ENCODE measurements at places on chromosomes 7 and 10. TPM values are rescaled to one million over a fixed set of nuclear protein-coding genes. Genes with fewer than 3 reads are reported as not detected.

Gene LRRC61
- 1.2 TPM for total RNA-seq

Gene DGKB
- not detected for total RNA-seq

Gene CNOT4
- total RNA-seq = 2.9 TPM

Gene PWWP2B
- total RNA-seq = 9.7 TPM

Gene EMX2
- total RNA-seq = 0.15 TPM

Gene USP6NL
- total RNA-seq = 17.6 TPM

Gene DLX5
- not detected for total RNA-seq

Gene CACNA2D1
- 54.6 TPM for total RNA-seq

Gene CLDN4
- not detected for total RNA-seq

Gene PDE1C
- total RNA-seq = 3.6 TPM

Gene METTL2B
- 51.5 TPM for total RNA-seq

Gene MRC1
- under 0.01 TPM for total RNA-seq

Gene LARP4B
- total RNA-seq = 23.7 TPM

Gene IGF2BP3
- total RNA-seq = 161 TPM

Gene HOXA6
- total RNA-seq = 2.6 TPM

Gene ASB10
- not detected for total RNA-seq

Gene KNDC1
- under 0.01 TPM for total RNA-seq

Gene NEBL
- total RNA-seq = 1.7 TPM

Gene IL2RA
- total RNA-seq = not detected

Gene PNLIP
- total RNA-seq = not detected

Gene CRYGN
- total RNA-seq = not detected

Gene WASHC2A
- 27.6 TPM for total RNA-seq

Gene TFEC
- total RNA-seq = 1.9 TPM

Gene CAMK2B
- total RNA-seq = 1.6 TPM

Gene IGFBP1
- total RNA-seq = not detected

Gene CACUL1
- 20.8 TPM for total RNA-seq

Gene FAM25C
- not detected for total RNA-seq

Gene CCDC3
- total RNA-seq = 0.61 TPM

Gene SHTN1
- total RNA-seq = 4.2 TPM

Gene CYP3A4
- total RNA-seq = not detected

Gene C10orf143
- 0.65 TPM for total RNA-seq

Gene IKZF1
- not detected for total RNA-seq

Gene GIMAP7
- 46.1 TPM for total RNA-seq

Gene ITPRID1
- total RNA-seq = not detected

Gene GSAP
- total RNA-seq = 5.9 TPM

Gene TRIM50
- total RNA-seq = not detected

Gene CPA2
- total RNA-seq = not detected

Gene FAM53B
- total RNA-seq = 14.3 TPM

Gene PFKP
- 416 TPM for total RNA-seq

Gene PILRA
- total RNA-seq = not detected

Gene TAC1
- not detected for total RNA-seq

Gene FEZF1
- total RNA-seq = not detected

Gene MUC3A
- total RNA-seq = not detected

Gene FLNC
- 74.8 TPM for total RNA-seq

Gene GCK
- 1.3 TPM for total RNA-seq

Gene ANKRD1
- 1,657 TPM for total RNA-seq

Gene KAT6B
- 5.2 TPM for total RNA-seq
